ENCODE measurements at places on chromosomes 1 and 21.

- no peak for DNase-seq
Observed at GRCh38 chr21:45623436-45623835, 20.1 kb upstream of the PCBP3 start.

DNA sequence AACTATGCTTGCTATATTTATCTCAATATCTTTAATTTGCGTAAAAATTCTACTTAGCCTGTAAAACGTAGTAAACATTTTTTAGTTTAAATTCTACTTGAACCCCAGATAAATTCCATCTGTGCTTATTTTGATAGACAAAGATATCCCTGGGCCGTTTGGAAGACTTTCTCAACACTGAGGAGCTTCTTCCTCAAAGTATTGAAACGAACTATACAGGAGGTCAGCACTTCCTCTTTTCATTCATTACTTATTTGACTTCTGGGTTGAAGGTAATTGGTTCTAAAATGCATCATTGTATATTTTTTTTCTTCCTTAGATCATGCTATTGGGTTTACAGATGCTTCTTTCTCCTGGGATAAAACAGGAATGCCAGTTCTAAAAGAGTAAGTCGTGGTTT lies 74.7 kb downstream of the HSPA13 start:
- no peak for DNase-seq

GRCh38 chr1:154407198-154408091 lies 2.3 kb downstream of the IL6R start:
- DNase-seq, result no peak

DNA sequence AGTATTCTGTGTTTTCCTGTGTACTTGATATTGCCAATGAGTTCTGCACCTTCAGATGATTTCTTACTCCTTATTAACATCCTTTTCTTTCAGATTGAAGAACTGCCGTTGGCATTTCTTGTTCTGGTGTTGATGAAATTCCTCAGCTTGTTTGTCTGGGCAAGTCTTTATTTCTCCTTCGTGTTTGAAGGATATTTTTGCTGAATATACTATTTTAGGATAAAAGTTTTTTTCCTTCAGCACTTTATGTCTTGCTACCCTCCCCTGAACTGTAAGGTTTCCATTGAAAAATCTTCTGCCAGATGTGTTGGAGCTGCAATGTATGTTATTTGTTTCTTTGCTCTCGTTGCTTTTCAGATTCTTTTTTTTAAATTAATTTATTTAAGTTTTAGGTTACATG lies 265.9 kb downstream of the HHAT start:
- DNase-seq, result no peak

GRCh38 chr1:2255420-2256369 lies 27.6 kb downstream of the SKI start:
- no peak for DNase-seq

- no peak for DNase-seq
Observed at GRCh38 chr1:65195495-65196417, 47.8 kb downstream of the AK4 start.

- DNase-seq, result no peak
Observed at GRCh38 chr1:203038217-203038741, 12.0 kb downstream of the PPFIA4 start.

- DNase-seq, result no peak
Observed at GRCh38 chr1:228308628-228309325, 97.9 kb downstream of the TRIM11 start.

GRCh38 chr1:41277371-41277975 lies 35.4 kb upstream of the SCMH1 start:
- no peak for DNase-seq

- no peak for DNase-seq
Observed at GRCh38 chr1:244988521-244988920, 124.2 kb upstream of the HNRNPU start.

- DNase-seq, result no peak
Observed at GRCh38 chr1:10832703-10833102, 36.3 kb upstream of the CASZ1 start.

- no peak for DNase-seq
Observed at GRCh38 chr1:14142397-14143100, 442.6 kb downstream of the PRDM2 start.

- DNase-seq, result no peak
Observed at GRCh38 chr1:209326076-209326475, 257.4 kb upstream of the CAMK1G start.

DNA sequence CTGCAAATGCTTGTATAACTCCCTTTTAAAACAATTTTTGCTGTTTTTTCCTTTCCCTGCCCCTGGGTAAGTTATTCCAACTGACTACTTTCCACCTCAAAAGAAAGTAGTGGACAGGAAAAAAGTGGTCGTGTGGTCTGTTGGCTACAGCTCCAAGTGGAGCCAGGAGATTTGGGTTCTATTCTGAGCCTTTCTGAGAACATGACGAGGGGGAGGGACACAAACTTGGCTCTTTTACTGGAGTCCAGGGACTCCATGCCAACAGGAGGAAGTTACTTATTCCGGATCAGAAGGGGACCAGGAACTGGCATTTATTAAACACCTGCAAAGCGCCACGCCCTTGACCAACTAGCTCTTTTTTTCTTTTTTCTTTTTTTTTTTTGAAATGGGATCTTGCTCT lies 79.0 kb upstream of the CAPZB start:
- no peak for DNase-seq

DNA sequence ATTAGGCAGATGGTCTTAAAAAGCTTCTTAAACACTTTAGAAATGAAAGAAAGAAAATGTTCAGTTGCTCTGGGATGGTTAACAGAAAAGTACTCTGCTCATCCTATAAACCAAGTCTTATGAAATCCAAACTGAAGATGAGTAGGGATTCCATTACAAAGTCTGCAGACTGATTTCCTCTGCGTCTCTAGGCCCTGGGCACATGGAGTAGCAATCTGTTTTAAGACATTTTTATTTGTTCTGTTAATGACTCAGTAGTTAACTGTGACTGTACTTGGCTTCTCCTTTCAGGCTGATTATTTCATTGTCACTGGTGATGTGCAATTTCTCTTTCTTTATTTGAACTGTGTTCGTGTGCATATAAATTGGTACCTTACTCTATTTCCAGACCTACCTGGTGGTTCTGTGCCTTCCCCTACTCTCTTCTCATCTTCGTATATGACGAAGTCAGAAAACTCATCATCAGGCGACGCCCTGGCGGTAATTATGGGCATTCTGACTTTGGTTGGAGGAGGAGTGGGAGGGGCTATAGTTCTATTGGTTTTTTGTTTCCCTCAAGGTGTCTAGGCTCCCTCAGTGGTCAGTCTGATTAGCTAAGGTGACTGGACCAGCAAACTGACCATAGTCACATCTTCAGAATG lies 30.6 kb downstream of the ATP1A1 start:
- DNase-seq, result no peak

DNA sequence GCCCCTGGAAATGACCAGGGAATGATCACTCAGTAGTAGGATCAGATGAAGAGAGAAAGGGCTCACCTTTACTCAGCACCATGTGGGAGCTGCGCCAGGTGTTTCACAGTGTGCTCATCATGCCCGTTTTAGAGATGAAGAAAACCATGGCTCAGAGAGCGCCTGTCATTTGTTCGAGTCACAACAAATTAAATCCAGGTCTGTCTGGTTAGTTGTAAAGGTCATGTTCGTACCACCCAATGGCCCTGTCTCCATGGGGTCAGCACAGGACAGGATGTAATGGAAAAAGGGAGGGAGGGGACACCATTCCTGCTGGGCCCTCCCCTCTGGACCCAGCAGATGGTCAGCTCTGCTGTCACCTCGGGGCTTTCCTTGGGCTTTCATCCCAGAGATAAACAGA lies 15.2 kb downstream of the KIRREL1 start:
- DNase-seq, result no peak

- DNase-seq, result no peak
Observed at GRCh38 chr1:229258757-229259060, 12.2 kb upstream of the RAB4A start.

- no peak for DNase-seq
Observed at GRCh38 chr1:222073307-222073995, 331.6 kb upstream of the DUSP10 start.

DNA sequence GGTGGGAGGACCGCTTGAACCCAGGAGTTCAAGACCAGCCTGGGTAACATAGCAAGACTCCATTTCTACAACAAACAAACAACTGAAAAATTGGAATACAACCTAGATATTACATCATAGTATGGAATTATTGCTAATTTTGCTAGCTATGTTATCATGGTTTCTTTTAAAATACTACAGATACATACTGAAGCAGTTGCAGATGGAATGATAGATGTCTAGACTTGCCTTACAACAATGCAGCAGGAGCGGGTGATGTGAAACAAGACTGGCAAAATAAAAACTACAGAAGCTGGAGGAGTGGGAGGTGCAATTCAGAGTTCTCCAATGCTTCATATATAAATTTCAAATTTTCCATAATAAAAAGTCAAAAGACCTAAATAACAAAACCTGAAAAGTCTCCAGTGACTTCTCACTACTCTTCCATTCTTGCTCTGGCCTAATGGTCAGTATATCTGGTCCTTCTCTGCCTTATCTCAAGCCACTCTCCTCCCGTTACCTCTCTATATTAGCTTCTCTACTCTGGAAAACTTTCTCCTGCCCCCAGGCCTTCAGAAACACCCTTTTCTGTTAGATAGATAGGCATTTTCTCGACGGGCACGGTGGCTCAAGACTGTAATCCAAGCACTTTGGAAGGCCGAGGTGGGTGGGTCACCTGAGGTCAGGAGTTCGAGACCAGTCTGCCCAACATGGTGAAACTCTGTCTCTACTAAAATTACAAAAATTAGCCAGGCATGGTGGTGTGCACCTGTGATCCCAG lies 28.5 kb upstream of the TMEM200B start:
- no peak for DNase-seq

DNA sequence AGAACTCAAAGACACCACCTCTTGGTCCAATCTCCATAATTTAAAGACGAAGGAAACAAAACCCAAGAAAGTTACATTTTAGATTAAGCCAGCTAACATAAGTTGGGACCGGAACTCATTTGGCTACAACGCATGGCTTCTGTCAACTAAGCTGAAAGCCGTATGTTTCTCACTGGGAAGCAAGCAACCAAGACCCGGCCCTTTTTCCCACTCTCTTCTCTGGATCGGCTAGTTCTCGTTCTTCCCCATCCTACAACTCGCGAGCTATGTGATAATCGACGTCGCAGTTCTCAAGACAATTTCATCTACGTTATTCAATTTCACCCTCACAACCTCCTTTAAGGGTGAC lies 601 bp downstream of the CCT8 start:
- DNase-seq, result no peak

GRCh38 chr1:87204441-87204840 lies 124.2 kb upstream of the LMO4 start:
- DNase-seq, result no peak

GRCh38 chr1:21921100-21921875 lies 15.8 kb downstream of the HSPG2 start:
- DNase-seq, result no peak

DNA sequence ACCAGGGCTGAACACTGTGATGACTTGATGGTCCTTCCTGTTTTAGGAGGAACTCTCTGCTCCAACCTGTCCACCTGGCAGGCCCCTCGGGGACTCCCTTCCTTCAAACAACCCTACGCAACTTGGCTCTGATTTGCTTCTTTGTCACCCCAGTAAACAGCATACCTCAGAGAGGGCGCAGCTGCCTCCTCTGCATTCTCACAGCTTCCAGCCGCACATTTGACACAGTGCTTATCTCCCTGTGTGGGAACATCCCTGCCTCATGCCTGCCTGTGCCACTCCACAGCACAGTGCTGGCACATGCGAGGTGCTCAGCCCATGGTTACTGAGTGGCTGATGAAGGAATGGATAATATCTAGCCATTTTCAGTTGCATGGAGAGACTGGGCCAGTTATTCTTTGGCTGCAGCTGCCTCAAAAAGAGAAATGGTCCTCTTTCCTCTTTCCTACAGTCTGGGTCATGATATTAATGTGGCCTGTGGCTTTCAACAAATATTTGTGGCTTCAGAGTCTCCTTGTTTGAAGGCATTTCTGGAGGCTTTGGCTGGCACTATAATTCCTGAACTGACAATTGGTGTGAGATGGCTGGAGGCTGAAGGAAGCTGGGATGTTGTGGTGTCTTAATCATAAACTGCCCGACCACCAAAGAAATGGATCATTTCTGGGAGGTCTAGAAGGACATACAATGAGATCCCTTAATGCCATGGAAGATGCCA lies 77.9 kb downstream of the TENT5C start:
- DNase-seq, result no peak

- DNase-seq, result no peak
Observed at GRCh38 chr1:94039871-94040569, 80.9 kb downstream of the ABCA4 start.

DNA sequence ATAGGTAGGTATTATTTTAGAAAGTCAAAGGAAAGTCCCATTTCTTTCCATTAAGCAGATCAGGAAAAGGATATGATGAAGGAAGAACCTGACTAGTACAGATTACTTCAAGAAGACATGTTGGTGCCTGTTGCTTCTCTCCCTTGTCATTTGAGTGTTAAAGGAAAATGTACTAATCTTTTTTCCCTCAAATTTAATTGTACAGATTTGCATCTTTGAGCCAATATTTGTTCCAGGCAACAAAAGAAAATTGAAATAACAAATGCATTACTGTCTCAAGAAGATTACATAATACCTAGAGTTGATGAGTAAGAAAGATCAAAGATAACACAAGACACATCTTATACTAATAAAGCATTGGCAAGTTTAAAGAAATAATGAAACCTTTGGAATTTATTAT lies 566.9 kb upstream of the ZP4 start:
- DNase-seq, result no peak

DNA sequence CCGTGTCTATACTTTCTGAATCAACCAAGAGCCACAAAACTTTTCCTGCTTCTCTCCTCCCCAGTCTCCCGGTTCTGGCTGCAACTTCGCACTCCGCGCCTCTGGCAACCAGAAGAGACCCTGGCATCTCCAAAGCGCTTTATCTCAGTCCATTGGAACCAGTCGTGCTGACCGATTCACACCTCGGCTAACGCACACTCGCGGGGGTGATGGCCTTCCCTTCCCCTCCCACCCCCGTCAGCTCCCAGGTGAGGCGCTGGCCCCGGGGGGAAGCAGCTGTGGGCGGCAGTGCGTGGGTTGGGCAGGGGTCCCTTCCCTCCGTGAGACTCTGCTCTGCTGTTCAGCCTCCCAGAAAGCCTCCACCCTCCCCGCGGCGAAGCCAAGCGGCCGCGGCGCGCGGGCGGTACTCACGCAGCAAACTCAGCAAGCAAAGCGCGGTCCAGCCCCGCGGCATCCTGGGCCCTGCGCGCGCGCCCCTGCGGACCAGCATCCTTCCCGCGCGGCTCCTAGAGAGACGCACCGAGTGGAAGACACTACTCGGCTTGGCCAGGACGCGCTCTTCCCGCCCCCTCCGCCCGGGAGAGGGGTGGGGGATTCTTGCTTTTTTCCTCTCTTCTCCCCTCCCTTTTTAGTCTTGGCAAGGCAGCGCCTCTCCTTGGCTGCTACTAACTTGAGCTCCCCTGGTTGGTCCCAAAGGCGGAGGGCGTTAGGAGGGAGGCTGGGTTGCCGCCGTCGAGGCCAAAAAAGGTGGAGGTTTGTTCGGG lies at the start of gene CD34:
Gene CD34, minus strand, starts transcription at position 535 of the 764 bp plus-strand sequence. Its CDS starts 45 bp downstream, at position 490.
- no peak for DNase-seq

- DNase-seq, result no peak
Observed at GRCh38 chr1:224745924-224746323, 129.8 kb downstream of the CNIH3 start.

- DNase-seq, result no peak
Observed at GRCh38 chr21:37062593-37062935, 10.3 kb downstream of the PIGP start.

All from substantia nigra (tissue), 51 donors.